ENCODE measurements at places on chromosomes 1 and 21.

- DNase-seq, result peak; percentile 59
These were observed 855 bp upstream of the IVNS1ABP start for GRCh38 chr1:185317886-185318310.

GRCh38 chr1:38727684-38728584, 131.6 kb downstream of the RRAGC start:
- DNase-seq, result no peak

- no peak for DNase-seq
These were observed 30.4 kb downstream of the SLC30A10 start for GRCh38 chr1:219897914-219898313.

DNA sequence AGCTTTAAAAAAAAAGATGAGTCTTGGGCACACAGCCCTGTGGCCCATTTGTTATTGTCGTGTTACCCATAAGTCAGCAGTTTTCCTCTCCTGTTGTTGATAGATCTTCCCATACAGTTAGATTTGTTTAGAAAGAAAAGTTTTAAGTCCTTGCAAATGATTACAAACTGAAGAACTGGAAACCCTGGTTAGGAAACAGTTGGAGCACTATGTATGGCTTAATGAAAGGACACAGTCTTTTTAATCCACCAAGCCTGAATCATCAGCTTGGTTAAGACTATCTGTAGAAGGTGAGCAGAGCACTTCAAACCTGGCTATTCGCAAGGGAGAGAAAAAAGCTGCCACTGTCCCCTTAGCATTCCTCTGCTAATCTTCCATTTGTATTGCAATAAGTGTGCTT, 241.0 kb downstream of the DISC1 start:
- DNase-seq, result no peak

- DNase-seq, result no peak
These were observed 331.9 kb downstream of the DISC1 start for GRCh38 chr1:231958448-231958847.

DNA sequence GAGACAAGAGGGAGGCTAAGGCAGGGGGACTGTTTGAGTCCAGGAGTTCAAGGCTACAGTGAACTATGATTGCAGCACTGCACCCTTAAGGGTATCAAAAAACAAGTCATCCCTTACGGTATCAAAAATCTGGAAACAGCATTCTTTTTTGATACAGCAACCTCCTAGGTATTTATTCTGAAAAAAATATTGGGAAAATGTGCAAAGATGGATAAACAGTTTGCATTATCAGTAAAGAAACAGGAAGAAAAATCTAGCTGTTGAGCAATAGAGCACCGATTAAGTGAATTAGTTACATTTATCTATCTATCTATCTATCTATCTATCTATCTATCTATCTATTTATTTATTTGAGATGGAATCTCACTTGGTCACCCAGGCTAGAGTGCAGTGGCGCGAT, 56.7 kb upstream of the SCAF4 start:
- DNase-seq, result no peak

GRCh38 chr1:87331365-87332241, 2.9 kb downstream of the LMO4 start:
- peak; percentile 54 for DNase-seq

DNA sequence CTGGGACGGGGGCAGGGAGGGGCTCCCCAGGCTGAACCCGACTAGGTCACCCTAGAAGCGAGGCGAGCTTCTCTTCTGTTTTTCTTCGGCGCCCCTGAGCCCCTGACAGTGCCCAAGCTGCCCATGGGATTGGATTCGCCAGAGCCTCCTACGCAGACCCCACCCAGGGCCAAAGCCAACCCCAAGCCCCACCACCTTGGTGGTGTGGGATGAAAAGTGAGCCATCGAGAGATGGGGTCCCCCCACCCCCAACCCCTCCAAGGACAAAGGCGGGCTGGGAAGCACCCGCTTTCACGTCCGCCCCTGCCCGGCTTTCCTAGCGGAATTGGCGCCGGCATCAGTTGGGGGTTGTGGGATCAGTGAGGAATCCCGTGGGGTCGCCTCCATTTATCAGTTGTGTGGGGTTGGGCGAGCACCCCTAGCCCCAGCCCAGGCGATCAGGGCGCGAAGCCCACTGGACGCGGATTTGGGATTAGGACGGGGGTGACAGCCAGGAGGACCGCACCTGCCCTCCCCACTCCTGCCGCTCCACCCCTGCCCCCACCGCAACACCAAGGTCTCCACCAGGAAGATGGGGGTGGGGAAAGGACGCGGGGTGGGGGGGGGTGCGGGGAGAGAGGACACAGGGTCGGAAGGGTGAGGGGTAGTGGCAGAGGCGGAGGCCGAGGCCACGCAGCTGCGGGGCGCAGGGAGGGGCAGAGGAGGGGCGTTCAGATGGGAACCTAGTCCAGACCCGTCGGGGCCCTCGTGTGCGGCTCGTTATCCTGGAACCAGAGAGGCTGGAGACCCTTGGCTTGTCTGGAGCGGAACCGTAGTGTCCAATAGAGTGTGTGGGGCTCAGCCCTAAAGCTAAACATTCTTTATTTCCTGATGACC, 4.4 kb downstream of the TSPEAR start:
- DNase-seq, result no peak

- no peak for DNase-seq
These were observed 125.0 kb upstream of the JUN start for GRCh38 chr1:58908561-58909560.

DNA sequence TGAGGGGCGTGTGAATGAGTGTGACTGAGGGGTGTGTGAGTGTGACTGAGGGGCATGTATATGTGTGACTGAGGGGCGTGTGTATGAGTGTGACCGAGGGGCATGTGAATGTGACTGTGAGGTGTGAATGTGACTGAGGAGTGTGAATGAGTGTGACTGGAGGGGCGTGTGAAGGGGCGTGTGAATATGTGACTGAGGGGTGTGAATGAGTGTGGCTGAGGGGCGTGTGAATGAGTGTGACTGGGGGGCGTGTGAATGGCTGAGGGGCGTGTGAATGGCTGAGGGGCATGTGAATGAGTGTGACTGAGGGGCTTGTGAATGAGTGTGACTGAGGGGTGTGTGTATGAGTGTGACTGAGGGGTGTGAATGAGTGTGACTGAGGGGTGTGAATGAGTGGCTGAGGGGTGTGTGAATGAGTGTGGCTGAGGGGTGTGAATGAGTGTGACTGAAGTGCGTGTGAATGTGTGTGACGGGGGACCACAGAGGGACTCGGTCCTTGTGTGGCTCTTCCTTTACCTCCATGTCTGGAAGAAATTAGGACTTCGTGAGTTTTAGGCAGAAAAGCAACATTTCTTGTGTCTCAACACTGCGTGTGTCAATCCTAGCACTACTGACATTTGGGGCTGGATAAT, 105.8 kb downstream of the GLIS1 start:
- no peak for DNase-seq

DNA sequence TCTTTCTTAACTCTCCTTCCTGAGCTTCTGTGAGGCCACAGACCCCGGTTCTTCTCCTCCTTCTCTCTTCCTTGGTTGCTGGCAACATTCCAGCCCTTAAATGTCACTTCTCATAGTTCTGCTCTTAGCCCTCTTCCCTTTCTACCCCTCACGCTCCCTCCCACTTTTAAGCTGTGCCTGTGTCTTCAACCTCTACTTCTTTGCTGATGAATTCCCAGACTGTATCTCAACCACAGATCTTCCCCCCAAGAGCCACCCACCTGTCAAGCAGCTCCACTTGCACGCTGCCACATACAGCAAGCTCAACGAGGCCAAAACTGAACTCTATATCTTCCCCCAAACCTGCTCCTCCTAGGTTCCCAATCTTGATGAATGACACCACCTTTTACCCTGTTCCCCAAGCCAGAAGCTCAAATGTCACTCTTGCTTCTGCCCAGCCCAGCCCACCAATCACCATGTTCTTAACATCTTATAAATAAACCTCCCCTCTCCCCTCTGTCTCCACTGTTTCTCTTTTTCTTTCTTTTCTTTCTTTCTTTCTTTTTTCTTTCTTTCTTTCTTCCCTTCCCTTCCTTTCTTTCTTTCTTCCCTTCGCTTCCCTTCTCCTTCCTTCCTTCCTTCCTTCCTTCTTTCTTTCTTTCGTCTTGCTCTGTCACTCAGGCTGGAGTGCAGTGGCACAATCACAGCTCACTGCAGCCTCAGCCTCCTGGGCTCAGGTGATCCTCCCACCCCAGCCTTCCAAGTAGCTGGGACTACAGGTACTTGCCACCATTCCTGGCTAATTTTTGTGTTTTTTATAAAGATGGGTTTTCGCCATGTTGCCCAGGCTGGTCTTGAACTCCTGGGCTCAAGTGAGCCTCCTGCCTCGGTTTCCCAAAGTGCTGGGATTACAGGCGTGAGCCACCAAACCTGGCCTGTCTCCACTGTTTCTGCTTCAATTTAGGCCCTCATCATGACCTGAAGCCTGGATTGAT, 19.8 kb upstream of the PTP4A2 start:
- peak; percentile 45 for DNase-seq

Measured in stimulated activated CD4-positive, alpha-beta T cell treated with anti-CD3 and anti-CD28 coated beads, Interleukin-4, amount 100 ng/mL, for 1 hour (primary cell).